CD8-positive, alpha-beta memory T cell (primary cell): ENCODE measurements at places on chromosomes 5 and 9.

GRCh38 chr9:115914291-115914690 lies 239.3 kb upstream of the PAPPA start:
- no peaks in the 10 kb centered on the region for H3K27me3 ChIP-seq
- no peak overlapping the region for H3K27ac ChIP-seq
- H3K4me3 ChIP-seq: no peak overlapping the region
- no peak for DNase-seq
- no peaks in the 10 kb centered on the region for H3K4me1 ChIP-seq

DNA sequence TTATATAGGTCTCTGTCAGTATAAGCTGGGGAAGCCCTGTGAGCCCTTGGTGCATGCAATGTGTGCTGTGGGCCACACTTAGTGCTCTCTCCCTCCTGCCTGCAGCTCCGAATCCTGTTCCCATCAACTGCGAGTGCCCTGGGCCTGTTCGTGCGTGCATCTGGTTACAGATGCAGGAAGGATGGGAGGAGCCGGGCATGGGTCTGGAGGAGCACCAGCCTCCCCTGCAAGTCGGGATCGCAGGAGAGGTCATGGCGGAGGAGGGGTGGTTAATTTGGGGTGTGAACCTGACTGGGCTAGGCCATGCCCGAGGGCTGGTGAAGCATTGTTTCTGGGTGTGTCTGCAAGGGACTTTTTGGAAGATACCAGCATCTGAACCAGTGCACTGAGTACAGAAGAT lies 274.6 kb upstream of the IRX4 start:
- no peaks in the 10 kb centered on the region for H3K4me1 ChIP-seq
- H3K27me3 ChIP-seq: no peaks in the 10 kb centered on the region
- no peak for DNase-seq
- H3K36me3 ChIP-seq: no peaks in the 10 kb centered on the region

DNA sequence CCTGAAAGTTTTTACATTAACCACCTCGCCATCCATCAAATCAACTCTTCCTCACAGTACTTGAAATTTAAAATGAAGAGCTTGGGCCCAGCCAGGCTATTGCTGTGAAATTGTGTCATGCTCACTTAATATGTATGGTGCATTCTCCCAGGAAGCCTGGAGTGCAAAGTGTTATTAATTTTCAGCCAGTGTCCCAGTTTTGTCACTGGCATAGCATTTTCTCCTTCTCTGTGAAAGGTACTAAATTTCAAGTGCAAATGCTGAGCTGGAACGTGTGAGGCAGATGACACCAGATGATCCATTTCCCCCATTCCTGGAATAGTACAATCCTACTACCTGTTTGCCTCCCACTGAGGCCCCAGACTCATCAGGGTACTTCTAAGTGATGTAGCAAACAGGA lies 397.6 kb upstream of the ACTBL2 start:
- no peak for DNase-seq
- H3K36me3 ChIP-seq: no peaks in the 10 kb centered on the region
- H3K4me1 ChIP-seq: no peaks in the 10 kb centered on the region
- no peaks in the 10 kb centered on the region for H3K27me3 ChIP-seq
- no peak overlapping the region for H3K27ac ChIP-seq

- H3K4me1 ChIP-seq: no peaks in the 10 kb centered on the region
- no peak for DNase-seq
- H3K4me3 ChIP-seq: no peak overlapping the region
Observed at GRCh38 chr5:33480876-33481275, 40.1 kb downstream of the TARS1 start.

DNA sequence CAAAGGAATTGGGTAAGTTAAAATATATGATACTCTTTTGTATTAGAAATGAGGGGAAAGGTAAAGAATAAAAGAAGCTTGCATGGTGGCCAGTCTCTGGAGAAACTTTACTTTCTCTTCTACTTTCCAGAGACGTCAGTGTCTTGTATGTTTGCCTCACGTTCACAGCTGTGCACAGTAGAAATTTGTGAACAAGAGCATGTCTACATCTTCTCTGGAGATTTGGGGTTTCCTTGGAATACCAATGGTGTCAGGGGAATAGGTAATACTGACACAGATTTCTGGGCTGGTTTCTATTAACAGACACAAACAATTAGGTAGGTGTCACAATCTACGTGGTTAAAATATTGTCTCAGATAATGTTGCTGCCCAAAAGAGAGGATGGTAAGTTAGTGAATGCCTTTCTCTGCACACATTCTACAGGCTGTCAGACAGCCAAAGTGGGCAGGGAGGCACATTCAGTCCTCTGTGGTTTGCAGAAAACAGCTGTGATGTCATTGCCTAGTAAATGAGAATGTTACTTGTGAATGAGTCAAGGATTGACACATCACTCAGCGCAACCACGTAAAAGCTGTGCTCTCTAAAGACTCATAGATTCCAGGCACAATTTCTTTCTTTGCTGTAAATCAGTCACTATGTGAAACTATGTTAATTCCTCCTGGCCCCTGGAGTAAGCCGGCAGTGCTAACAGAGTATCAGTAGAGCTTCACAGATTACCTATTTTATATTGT lies 397.1 kb downstream of the MAN2A1 start:
- no peaks in the 10 kb centered on the region for H3K4me1 ChIP-seq
- DNase-seq: no peak
- H3K27me3 ChIP-seq: no peaks in the 10 kb centered on the region
- H3K36me3 ChIP-seq: no peaks in the 10 kb centered on the region

- no peak for DNase-seq
- no peak overlapping the region for H3K4me3 ChIP-seq
- H3K4me1 ChIP-seq: no peaks in the 10 kb centered on the region
- no peak overlapping the region for H3K27ac ChIP-seq
- no peaks in the 10 kb centered on the region for H3K36me3 ChIP-seq
Observed at GRCh38 chr5:162128117-162128516, 60.5 kb downstream of the GABRG2 start.

DNA sequence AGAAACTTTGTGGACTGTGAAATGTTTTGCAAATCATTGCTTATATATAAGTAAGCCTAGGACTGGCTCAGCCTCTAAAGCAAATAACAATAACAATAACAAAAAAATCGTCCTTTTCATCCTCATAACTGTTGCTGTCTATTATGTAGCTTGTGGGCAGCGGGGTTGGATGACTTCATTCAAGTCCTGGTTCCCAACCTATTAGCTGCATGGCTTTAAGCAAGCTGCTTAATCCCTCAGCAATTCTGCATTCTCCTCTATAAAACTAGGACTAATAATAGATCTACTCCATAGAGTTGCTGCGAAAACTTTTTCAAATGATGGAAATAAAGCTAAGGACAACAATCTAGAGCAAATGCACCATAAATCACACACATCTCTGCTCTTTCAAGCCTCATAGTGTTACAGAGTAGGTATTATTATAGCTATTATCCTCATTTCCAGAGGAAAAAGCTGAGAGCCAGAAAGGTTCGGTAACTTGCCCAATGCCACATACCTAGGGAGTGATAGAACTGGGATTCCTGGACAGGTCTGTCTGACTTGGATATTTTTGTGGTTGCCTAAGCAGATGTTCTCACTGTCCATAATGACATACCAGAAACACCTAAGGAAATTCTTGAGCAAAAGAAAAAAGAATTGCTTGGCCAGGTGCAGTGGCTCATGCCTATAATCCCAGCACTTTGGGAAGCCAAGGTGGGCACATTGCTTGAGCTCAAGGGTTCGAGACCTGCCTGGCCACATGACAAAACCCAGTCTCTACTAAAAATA lies 98.8 kb upstream of the ADRA1B start:
- no peak overlapping the region for H3K27ac ChIP-seq
- no peak for DNase-seq
- no peaks in the 10 kb centered on the region for H3K36me3 ChIP-seq
- no peak overlapping the region for H3K4me3 ChIP-seq

GRCh38 chr5:141521244-141521781 lies 32.4 kb downstream of the PCDHGC5 start:
- H3K4me3 ChIP-seq: no peak overlapping the region
- peaks cover 80% of the 10 kb centered on the region for H3K36me3 ChIP-seq
- no peaks in the 10 kb centered on the region for H3K27me3 ChIP-seq
- DNase-seq: no peak
- no peaks in the 10 kb centered on the region for H3K4me1 ChIP-seq

GRCh38 chr9:26687421-26687820 lies 205.2 kb downstream of the CAAP1 start:
- H3K4me3 ChIP-seq: no peak overlapping the region
- H3K27me3 ChIP-seq: no peaks in the 10 kb centered on the region
- no peak overlapping the region for H3K27ac ChIP-seq

GRCh38 chr9:115690786-115691496 lies 462.6 kb upstream of the PAPPA start:
- no peak overlapping the region for H3K27ac ChIP-seq
- no peaks in the 10 kb centered on the region for H3K36me3 ChIP-seq
- no peak for DNase-seq
- no peaks in the 10 kb centered on the region for H3K27me3 ChIP-seq

- peaks cover 4% of the 10 kb centered on the region for H3K36me3 ChIP-seq
- no peaks in the 10 kb centered on the region for H3K27me3 ChIP-seq
- DNase-seq: no peak
- peak overlapping the region; percentile 54 for H3K27ac ChIP-seq
- H3K4me3 ChIP-seq: peak overlapping the region; percentile 66
- H3K4me1 ChIP-seq: peaks cover 27% of the 10 kb centered on the region
Observed at GRCh38 chr9:131530546-131530919, 530 bp downstream of the UCK1 start.

- H3K27ac ChIP-seq: no peak overlapping the region
- no peak overlapping the region for H3K4me3 ChIP-seq
- H3K4me1 ChIP-seq: peaks cover 15% of the 10 kb centered on the region
- DNase-seq: no peak
Observed at GRCh38 chr5:129098488-129099183, 4.1 kb downstream of the ISOC1 start.

GRCh38 chr9:136545965-136546696 lies at the start of gene NOTCH1:
Gene NOTCH1, minus strand, starts transcription at chr9:136546048. Its CDS starts 262 bp downstream, at chr9:136545786.
- no peaks in the 10 kb centered on the region for H3K36me3 ChIP-seq
- H3K4me1 ChIP-seq: peaks cover 33% of the 10 kb centered on the region
- peak; percentile 78 for DNase-seq
- H3K27ac ChIP-seq: peak within 1 kb of the TSS; percentile 67
- no peaks in the 10 kb centered on the region for H3K27me3 ChIP-seq

DNA sequence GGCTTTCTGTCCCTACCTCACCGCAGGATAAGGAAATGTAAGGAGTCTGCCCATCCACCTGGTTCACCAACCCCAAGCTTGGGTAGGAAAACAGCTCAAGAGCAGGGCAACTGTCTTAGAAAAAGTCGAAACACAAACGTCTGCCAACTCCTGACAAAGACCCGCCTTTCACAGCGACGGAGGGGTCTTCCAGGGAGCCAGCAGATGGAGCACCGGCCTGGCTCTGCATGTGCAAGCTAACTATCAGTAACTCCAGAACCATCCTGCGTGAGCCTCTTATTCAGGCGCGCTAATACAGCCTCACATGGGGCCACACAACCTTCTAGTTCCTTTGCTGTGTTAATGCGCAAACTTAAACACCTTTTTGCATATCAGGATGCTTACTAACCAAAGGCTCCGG lies 26.9 kb downstream of the CAMSAP1 start:
- H3K27ac ChIP-seq: no peak overlapping the region
- no peaks in the 10 kb centered on the region for H3K36me3 ChIP-seq
- no peaks in the 10 kb centered on the region for H3K27me3 ChIP-seq
- no peak for DNase-seq
- peaks cover 13% of the 10 kb centered on the region for H3K4me1 ChIP-seq
- H3K4me3 ChIP-seq: no peak overlapping the region
